ENCODE measurements at places on chromosomes 7 and 10.
A peak's percentile ranks its signal among the peaks of the same experiment; 100 is the strongest.

GRCh38 chr7:28168393-28169158 lies 12.0 kb downstream of the JAZF1 start:
- no peak for DNase-seq

- DNase-seq, result no peak
These were observed 561.1 kb downstream of the TCERG1L start for GRCh38 chr10:130750441-130750840.

- DNase-seq, result no peak
These were observed 1.2 kb downstream of the AGAP3 start for GRCh38 chr7:151087245-151088018.

GRCh38 chr7:48311464-48312100 lies 140.3 kb downstream of the ABCA13 start:
- DNase-seq, result no peak

GRCh38 chr7:132394283-132395198 lies 181.7 kb downstream of the PLXNA4 start:
- peak; percentile 61 for DNase-seq

DNA sequence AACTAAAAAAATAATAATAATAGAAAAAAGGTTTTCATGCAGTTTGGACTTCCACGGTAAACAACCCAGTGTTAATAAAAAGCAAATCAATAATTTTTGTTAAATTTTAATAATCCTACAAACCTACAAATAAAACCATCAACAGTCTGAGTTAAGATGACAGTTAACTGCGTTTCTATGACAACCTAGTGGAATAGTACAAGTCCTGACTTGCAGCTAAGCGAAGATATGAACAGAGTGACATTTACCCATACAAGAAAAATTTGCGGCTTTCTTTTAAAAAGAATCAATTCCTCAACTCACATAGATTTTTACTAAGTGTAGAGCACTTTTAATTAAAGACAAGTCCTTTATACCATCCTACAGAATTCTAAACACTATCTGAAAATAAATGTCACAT lies 35.6 kb downstream of the VPS41 start:
- no peak for DNase-seq

- DNase-seq, result no peak
These were observed 404.9 kb downstream of the TYW1 start for GRCh38 chr7:67401492-67401891.

GRCh38 chr10:36281831-36282331 lies 639.8 kb upstream of the FZD8 start:
- DNase-seq, result no peak

DNA sequence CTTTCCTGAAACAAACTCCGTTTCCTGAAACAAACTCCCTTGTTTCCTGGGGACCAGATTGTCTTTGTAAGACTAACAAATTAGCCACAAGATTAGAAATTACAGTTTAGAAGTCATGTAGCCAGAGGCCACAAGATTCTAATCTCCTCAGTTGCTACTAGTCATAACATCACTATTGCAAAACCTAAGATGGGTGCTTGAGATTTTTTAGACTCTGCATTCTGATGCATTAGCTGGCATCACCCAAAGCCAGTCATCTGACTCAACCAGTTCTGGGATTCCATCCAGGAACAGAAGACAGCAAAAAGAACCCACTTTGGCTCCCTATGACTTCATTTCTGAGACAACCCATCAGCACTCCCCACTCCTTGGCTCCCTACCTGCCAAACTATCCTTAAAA lies 367.9 kb upstream of the MBL2 start:
- no peak for DNase-seq

DNA sequence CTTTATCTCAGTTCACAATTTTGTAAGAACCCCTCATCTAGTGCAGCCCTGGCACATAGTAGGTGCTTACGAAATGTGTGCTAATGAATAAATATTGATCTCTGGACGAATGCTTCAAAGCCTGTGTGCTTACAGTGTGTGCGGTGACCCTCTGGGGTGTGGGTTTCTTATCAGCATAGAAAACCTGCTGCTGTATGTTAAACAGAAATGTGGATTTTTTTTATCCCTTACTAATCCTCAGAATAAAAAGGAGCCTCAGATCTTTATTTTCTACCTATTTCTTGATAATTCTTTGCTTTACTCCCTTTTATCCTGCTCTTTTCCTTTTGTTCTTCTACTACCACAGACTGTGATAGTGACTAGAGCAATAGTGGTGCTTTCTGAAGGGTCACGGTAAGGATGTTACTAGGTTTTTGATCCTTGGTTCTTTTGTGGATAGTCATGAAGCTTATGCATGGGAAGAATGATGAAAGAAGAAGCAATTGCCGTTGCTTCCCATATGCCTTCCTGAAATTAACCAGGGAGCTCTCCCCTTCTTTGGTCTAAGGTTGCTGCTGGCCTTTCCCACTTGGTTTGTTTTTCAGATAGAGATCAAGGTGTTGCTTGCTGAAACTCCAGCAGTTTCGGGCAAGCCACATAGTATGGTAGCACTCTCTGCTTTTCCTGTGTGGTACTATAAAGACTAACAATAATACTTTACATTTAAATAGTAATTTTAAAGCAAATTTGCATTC lies 44.7 kb downstream of the SPAG6 start:
- no peak for DNase-seq

DNA sequence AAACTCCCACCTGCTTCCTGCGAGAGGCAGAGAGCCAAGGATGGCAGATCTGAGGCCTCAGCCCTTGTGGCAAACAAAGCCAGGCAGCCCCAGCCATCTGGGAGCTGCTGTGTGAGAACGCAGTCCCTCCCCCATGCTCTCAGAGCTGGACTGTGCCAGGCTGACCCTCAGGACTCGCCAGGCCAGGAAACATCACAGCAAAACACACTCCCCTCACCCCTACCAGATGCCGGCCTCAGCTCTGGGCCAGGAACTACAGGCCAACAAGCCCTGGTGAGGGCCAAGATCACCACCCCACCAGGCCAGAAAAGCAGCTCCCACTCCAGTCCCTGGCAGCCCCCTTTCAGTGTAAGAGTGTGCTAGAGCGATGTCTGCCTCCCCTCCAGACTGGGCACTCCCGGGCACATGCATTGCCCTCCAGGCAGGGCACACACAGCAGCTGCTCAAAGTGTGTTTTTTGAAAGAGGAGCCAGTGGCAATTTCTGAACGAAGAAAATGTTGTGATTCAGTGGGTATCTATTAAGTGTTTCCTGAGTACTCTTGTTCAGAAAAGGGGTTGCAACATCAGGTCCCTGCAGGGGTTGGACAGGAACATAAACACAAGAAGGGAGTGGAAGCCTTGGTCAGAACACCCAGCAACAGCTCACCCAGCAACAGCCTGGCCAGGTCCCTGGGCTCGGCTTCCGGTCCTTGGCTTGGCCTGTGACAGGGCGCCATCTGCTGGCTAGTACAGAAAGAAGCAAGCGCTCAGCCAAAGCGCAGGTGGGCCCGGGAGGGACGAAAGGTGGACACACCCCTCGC lies 18.3 kb downstream of the LRRC20 start:
- DNase-seq, result peak; percentile 97

- DNase-seq, result peak; percentile 90
These were observed at the start of gene AIFM2 for GRCh38 chr10:70132098-70133029. Gene AIFM2 (minus strand): TSS chr10:70132825. CDS start chr10:70124084, 8,741 bp downstream.

DNA sequence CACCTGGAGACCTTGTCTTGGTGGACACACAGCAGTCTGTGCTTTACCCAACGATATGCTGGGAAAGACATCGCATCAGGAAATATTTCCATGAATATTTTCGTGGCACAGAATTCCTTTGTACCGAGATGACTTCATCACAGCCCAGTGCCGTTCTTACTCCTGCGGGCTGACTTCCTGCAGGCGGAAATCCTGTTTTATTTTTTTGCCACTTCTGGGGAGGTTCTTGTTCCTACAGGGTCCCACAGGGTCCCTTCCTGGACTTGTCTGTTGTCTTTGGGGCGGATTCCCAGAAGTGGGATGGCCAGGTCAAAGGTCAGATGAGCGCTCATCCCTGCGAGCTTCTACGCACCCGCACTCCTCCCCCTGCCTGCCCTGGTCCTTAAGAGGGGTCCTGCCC lies 86.5 kb downstream of the DNAJB6 start:
- DNase-seq, result no peak

DNA sequence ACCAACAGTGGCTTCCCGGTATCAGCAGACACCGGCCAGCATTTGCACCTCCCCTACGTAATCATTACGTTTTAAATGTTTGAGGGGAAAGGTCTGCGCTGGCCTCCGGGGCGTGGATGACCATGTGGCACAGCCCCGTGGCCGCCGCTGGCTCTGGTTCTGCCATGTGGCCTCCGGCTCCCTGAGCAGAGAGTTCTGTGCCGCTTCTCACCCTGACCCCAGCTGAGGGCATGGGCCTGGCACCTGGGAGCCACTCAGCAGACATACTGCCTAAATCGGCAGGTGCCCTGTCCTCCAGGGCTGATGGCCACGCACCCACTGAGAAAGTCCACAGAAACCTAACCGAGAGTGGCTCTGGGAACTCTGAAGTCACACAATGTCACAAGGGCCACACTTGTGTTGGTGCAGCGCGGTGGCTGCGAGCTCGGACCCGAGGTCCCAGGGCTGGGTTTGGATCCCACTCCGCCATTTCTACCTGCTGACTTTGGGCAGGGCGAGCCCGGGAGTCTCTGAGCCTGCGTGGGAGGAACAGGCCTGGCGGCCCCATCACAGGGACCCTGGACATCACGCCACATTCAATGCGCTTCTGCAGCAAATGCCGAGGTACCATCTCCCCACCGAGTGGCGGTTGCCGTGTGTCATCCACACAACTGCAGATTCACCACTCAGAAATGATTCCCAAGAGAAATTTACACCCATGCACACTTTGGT lies 25.3 kb downstream of the CFAP46 start:
- DNase-seq, result no peak

GRCh38 chr7:45191396-45191795 lies 33.8 kb downstream of the RAMP3 start:
- DNase-seq, result no peak

DNA sequence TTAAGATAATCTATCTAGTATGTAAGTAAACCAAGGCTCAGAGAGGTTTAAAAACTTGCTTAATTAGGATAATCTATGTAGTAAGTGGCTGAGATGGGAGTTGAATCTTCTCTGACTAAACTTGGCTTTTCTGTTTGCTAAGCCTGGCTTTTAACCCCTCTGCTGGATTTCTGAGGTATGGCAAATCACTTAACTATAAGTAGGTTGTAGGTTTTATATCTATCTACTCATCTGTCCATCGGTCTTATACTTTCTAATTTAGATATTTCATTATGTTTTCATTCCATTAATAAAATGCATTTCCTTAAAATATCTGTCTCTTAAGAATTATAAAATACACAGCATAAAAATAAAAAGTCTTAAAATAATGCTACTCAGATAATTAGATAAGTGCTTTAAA lies 59.4 kb downstream of the ST7 start:
- no peak for DNase-seq

GRCh38 chr7:107469929-107470328 lies at the start of gene GPR22:
Gene GPR22 (plus strand): TSS chr7:107470057. CDS start chr7:107474061, 4,004 bp downstream.
- no peak for DNase-seq

- no peak for DNase-seq
These were observed 301.0 kb downstream of the PRPF18 start for GRCh38 chr10:13887761-13888160.

- peak; percentile 79 for DNase-seq
These were observed 107.2 kb upstream of the EEPD1 start for GRCh38 chr7:36045830-36046341.
